ENCODE measurements at places on chromosomes 13 and 19. TPM values are rescaled to one million over a fixed set of nuclear protein-coding genes. Genes with fewer than 3 reads are reported as not detected.

GRCh38 chr19:33464733-33465115 lies 56.9 kb downstream of the PEPD start:
- peaks cover 10% of the 10 kb centered on the region for H3K36me3 ChIP-seq
- H3K27ac ChIP-seq = no peak overlapping the region
- H3K27me3 ChIP-seq = no peaks in the 10 kb centered on the region
- H3K4me3 ChIP-seq = no peak overlapping the region

GRCh38 chr13:49315756-49316482 lies 68.2 kb downstream of the CDADC1 start:
- H3K36me3 ChIP-seq = no peaks in the 10 kb centered on the region
- no peak overlapping the region for H3K27ac ChIP-seq
- peaks cover 4% of the 10 kb centered on the region for H3K4me1 ChIP-seq
- no peak for DNase-seq
- no peaks in the 10 kb centered on the region for H3K27me3 ChIP-seq

DNA sequence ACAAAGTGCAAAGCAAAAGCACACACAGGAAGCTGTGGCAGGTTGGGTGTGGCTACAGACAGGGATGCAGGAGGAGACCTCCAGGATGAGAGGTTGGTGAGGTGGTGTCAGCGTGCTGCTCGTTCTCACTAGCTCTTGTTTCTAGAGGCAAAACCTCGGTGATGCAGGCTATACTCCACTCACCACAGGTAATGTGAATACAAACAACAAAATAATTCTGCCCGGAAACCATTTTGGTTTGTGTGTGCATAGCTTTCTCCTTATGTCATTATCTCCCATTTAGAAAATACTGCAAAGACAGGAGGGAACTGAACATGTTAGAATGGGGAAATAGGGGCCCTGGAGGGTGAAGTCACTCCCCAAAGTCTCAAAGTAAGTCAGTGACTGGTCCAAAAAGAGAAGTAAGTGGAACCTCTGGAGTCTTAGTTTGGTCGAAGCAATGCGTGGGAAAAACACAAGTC lies 9.4 kb downstream of the LCP1 start:
- DNase-seq = peak; percentile 56
- no peaks in the 10 kb centered on the region for H3K36me3 ChIP-seq
- no peak overlapping the region for H3K27ac ChIP-seq
- peaks cover 2% of the 10 kb centered on the region for H3K27me3 ChIP-seq
- no peak overlapping the region for H3K4me3 ChIP-seq

- H3K4me1 ChIP-seq = no peaks in the 10 kb centered on the region
- no peaks in the 10 kb centered on the region for H3K27me3 ChIP-seq
- no peaks in the 10 kb centered on the region for H3K36me3 ChIP-seq
- H3K27ac ChIP-seq = no peak overlapping the region
- H3K4me3 ChIP-seq = no peak overlapping the region
These were observed 186.6 kb upstream of the TSHZ3 start for GRCh38 chr19:31535691-31536460.

DNA sequence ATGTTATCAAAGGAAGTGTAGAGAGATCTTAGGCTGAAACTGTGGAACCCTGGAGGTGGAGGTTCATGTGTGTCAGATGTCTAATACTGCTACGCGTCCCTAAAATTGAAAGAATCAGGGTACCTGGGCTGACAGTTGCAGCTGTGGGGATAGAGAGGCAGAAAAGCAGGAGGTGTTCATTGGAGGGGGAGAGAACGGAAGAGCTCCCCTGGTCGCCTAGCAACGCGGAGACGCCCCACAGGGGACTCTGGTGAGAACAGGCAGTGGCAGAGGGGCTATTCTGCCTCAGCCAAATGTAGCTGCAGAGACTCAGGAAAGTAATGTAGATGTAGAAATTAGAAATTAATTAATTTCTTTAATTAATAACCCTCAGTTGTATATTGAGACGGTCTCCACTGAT lies 10.1 kb upstream of the ZNF835 start:
- H3K27me3 ChIP-seq = no peaks in the 10 kb centered on the region
- no peaks in the 10 kb centered on the region for H3K4me1 ChIP-seq
- H3K36me3 ChIP-seq = no peaks in the 10 kb centered on the region
- H3K27ac ChIP-seq = no peak overlapping the region

The ADPRHL1 gene
- 212 TPM for total RNA-seq

Data from muscle of leg (tissue), 16 donors.